T-helper 9 cell (primary cell): ENCODE measurements at places on chromosomes 4 and X.

DNA sequence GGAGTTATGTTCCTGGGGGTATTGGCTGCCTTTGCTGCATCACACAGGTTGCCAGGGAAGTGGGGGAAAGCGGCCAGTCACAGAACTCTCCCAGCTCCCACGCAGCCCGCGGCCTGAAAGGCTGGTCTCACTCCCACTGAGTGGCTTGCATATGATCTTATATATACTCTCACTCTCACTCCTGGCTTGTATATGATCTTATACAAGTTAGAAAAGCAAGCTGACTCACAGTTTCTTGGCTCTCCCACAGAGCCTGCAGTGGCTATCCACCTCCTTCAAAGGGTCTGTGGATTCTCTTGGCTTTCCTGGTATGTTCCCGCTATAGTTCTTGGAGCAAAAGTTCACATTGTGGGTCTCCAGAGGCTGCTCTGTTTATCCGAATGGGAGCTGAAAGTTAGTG, 833.5 kb upstream of the GALNTL6 start:
- no peak for DNase-seq

DNA sequence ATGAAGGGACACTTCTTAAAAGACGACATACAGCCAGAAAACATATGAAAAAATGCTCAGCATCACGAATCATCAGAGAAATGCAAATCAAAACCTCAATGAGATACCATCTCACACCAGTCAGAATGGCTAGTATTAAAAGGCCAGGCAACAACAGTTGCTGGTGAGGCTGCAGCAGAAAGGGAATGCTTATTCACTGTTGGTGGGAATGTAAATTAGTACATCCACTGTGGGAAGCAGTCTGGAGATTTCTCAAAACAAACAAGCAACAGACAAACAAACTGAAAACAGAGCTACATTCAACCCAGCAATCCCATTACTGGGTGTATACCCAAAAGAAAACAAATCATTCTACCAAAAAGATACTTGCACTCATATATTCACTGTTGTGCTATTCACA, 197.9 kb downstream of the EVC2 start:
- no peak for DNase-seq

GRCh38 chr4:67575232-67576058, 16.9 kb downstream of the STAP1 start:
- no peak for DNase-seq

- no peak for DNase-seq
These were observed 55.0 kb downstream of the SYTL5 start for GRCh38 chrX:38061335-38061734.

DNA sequence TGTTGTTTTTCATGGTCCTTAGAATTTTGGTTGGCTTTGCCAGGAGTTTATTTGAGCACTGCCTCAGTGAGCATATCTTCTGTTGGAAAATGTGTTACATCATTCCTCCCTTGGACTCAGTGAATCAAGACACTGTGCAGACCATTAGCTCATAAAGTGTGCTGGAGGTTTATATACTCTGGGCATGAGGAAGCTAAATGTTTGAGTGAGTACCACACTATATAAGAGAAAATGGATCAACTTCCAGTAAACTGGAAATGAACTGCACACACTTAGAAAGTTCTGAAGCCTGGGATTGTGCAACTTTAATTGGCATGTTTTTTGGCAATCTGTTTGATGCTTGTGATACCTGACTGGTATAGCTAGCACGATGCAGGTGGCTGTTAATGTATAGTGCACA, 75.9 kb downstream of the LIMCH1 start:
- no peak for DNase-seq

DNA sequence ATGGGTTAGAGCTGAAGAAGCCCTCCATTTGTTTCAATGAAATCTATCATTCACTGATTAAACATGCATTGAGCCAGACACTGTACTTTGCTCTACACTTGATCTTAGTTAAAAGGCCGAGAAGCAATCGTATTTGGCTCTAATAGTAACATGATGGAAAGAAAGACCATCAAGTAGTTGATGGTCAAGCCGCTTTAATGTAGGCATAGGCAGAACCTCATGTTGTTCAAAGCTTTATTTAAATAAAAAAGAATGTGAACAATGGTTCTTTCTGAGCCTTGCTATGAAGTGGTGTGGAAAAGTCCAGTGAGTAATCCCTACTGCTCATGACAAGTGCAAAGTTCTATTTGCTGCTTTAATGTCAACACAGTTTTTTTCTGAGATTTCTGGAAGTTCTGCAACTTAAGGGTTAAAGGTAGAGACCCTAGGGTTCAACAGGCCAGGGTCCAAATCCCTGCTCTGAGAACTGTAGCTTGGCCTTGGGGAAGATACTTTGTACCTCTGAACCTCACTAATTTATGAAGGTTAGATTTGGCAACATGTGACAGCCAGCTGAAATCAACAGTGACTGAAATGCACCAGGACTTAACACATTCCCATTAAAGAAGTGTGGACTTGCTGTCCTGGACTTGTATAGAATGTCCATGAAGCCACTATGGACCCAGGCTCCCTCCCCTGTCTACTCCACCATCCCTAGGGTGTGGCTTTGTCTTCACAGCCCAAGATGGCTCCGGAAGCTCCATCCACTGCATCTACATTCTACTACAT, 17.9 kb upstream of the LAP3 start:
- DNase-seq = no peak

DNA sequence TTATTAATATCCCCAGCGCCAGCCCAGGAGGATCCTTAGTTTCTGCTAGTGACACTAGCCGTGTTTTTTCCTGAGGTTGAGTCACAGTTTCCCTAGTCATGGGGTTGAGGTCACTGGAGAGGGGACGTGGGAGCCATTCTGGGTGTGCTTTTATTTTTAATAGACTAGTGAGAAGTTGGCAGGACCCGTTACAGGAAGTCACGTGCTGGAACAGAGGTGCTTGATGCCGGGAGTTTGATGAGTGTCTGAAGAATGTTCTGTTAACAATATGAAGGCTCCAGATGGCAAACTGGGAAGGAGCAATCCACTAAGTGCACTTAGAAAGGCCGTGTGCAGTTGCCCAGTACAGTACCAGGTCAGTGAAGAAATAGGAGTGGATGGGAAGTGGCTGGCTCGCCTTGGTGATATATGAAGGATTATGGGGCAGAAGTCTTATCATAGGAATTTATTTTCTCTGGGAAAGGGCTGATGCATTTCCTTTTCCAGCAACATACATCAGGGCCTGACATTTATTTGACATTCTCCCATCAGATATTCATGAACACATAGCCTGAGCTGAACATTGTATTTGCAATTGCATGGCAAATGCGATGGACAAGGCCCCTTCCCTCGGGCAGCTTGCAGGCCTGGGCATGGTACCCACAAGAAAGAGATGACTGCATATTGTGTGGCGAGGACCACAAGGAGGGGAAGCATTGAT, 291.8 kb downstream of the FBXW7 start:
- no peak for DNase-seq
